ENCODE measurements at places on chromosomes 1 and 21.

GRCh38 chr1:15833842-15834405 is 13.6 kb upstream of the SPEN start:
- DNase-seq: no peak

DNA sequence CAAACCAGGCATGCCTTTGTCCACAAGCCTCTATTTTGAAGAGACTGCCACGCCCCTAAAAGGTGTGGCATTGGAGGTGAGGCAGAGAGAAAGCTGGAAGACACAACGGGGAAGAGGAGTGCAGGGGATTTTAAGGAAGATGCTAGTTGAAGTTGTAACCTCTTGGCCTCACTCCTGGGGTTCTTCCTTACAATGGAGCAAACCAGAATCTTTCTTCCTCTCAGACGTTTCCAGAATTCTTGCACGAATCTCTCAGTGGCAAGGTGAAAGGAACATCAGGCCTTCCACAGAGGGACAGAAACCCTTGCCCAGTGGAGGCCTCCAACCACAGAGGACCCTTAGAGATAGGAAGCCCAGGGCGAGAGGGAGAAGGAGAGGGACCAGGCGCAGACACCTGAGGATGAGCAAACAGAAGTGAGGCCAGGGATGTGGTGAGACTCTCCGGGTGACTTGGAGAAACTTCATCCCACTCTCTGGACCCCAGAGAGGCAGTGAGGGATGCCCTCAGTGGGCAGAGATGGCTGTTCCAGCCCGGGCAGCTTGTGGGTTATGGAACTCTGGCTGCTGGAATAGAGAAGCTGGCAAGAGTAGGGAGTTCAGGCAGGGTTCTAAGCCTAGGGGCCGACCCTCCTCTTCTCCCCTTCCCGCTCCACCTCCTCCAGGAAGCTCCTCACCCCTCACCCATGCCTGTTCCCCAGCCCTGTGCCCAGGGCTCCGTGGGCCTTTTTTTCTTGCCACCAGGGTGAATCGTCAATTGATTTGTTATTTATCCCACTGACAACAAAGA is 136.8 kb upstream of the RUNX3 start:
- DNase-seq: no peak

DNA sequence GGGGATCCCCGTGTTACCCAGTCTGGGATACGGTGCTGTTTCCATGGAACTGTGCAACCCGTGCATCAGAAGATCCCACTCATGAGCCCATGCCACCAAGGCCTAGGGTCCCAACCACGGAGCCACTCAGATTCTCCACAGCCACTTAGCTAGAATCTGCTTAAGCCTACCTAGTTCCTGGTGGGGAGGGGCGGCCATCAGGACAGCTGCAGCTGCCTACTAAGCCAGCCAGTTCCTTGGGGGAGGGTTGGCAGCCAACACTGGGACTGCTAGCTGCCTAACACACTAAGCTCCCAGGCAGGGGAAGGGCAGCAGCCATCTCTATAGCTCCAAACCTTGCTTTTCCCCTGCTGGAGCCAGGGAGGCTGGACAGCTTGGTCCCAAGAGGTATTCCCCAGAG is 549.2 kb upstream of the BRINP3 start:
- no peak for DNase-seq

GRCh38 chr1:54871275-54872035 is 15.5 kb downstream of the DHCR24 start:
- DNase-seq: no peak

DNA sequence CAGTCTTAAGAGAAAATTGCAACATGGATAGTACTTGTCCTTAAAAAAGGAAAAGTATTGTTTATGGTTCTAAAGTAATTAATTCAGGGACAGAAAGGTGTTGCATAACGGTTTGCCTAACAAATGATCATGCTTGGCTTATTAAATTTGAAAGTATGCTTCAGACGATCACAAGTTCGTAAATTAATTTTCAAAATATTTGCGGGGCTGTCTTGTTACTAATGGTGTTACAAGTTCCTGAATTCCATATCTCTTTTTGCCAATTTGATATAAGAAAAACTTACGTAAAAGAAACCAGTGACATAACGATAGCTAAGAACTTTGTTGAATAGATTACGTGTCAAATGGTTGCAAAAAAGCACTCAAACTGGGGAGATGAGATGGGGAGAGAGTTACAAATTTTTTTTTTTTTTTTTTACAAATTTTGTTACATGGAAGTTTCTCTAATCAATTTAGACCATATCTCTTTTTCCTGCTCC is 1.3 kb downstream of the AGO3 start:
- DNase-seq: peak; percentile 34

DNA sequence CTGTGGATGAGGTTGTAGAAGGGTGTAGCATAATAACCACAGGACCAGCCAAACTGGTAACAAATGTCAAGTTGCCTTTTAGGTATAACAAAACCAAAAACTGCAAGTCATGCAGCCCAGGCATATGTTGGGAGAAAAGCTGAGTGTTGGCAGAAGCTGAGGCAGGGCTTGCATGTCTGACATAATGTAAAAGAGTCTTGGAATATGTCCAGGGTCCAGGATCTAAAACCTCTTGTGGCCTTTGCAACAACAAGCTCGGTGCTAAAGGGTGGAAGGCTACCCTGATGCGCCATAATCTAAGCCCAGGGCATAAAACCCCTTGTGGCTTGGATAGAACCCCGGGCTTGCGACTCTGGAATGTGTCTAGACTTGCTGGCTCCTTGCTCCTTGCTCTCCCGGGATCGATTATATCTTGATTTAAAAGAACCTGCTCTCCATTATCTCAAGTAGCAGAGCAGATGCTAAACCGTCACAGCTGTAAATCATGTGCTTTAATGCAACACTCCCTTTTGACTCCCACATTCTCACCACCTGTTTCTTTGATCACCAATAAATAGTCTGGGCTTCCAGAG is 26.5 kb upstream of the SLC35A3 start:
- peak; percentile 27 for DNase-seq

- no peak for DNase-seq
These were observed 352.0 kb upstream of the C1orf87 start for GRCh38 chr1:60425528-60425927.

DNA sequence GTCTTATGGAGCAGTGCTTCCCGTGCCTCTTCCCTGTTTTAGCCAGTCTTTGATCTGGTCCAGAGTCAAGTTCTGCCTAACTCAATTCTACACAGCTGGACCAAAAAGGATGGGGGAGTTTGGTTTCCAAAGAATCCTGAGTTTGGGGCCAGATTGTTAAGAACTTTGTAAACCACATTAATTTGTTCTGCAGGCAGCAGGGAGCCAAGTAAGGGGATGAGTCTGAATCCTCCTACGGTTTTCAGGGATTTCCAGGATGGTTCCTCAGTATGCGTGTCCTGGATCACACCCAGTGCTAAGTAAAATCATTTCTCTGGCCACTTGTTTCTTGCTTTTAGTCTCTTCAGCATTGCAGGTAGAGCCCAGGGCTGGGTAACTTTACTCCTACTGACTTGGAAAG is 26.1 kb upstream of the GJA5 start:
- no peak for DNase-seq

DNA sequence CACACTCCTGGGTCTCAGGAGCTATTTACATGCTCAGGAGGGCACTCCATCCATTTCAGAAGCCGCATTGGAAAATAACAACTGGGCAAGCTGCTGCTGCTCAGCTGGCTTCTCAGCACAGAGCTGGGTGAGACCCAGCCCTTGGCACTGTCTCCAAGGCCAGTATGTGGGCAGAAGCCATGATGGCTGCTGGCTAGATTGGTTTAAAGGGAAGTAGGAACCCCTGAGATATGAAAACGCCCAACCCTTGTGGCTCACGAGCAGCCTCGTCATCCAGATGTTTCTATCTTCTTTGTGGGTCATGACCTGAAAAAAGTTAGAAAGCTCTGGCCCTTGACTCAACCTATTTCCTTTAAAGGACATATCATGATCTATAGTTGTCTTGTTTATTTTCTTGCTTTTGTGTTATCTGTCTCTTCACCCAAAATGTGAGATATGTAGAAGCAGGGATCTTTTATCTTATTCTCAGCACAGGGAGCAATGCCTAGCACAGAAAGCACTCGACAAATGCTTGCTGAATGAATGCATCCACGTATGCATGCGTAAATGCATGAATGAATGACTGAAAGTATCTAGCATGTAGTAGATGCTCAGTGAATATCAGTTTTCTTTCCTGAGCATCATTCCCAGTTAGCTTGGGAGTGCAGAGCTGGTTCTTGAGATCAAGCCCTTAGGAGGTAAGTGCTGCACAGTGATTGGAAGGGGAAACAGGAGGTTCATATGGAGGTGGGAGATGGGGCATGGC is 11.6 kb downstream of the MYBPH start:
- DNase-seq: no peak

DNA sequence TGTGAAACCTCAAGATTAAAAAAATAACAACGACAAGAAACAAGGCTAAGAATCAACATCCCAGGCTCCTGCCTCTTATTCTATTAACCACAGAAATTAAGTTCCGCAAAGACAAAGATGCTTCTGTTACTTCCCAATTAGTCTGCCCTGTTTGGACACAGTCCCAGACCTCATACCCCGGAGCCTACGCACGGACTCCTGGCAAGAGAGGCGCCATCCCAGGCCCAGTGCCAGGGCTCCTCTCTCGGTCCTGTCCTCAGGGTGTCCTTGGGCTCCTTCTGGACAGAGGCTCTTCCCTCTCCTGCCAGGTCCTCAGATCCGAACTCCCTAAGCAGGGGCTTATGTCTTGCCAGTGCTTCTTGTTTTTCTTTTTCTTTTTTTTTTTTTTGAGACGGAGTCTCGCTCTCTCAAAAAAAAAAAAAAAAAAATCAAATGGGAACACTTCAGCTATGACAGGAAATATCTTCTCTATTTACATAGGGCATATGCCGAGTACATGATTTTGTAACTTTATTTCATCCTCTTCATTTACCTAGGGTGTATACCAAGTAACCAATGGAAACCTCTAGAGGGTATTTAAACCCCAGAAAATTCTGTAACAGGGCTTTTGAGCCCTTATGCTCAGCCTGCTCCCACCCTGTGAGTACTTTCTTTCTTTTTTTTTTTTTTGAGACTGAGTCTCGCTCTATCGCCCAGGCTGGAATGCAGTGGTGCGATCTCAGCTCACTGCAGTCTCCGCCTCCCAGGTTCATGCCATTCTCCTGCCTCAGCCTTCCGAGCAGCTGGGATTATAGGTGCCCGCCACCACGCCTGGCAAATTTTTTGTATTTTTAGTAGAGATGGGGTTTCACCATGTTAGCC is 11.7 kb upstream of the ENO1 start:
- peak; percentile 70 for DNase-seq

DNA sequence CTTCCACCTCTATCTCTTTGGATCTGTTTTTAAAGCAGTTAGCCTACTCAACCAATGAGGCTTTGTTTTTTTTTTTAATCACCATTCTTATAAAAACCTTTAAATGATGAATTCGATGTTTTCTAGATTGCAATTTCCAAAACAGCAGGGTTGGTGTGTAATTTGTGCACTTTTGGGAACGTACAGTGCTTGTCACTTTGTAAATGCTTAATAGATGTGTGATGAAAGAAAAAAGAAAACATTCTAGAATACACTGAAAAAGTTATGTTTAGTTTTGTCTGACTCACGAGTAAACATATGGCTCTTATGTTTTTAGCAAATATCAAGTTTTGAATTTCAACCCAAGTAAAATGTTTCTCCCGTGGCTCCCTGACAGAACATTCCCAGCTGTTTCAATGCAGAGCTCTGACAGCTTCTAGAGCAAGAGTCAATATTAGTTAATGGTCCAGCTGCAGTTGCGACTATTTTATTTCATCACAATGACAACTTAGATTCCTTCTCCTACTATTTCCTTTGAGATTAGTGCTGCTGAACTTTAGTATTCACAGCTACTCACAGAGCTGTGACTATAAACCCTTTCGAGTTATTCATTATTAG is 362.5 kb upstream of the ADAMTS5 start:
- DNase-seq: peak; percentile 96

GRCh38 chr1:28482138-28482537 is 23.7 kb upstream of the RCC1 start:
- no peak for DNase-seq

DNA sequence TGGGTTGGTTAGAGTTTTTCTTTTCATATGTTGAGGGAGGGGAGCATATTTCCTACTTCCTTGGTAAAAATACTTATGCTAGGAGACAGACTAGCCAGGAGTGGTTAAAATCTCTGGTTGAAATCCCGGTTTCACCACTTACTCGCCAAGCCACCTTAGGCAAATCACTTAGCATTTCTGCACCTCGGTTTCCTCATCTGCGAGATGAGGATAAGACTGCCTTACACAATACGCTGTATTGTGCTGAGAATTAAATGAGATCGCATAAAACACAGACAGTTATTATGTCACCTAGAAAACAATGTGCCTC is 1.4 kb downstream of the IFFO2 start:
- no peak for DNase-seq

GRCh38 chr1:212529211-212529741 is 79.3 kb upstream of the ATF3 start:
- no peak for DNase-seq

GRCh38 chr21:43645976-43646375 is 13.3 kb downstream of the HSF2BP start:
- DNase-seq: no peak

GRCh38 chr1:110188035-110188618 is 22.0 kb upstream of the KCNC4 start:
- no peak for DNase-seq

- no peak for DNase-seq
These were observed 75.0 kb upstream of the DUSP10 start for GRCh38 chr1:221816899-221817298.

DNA sequence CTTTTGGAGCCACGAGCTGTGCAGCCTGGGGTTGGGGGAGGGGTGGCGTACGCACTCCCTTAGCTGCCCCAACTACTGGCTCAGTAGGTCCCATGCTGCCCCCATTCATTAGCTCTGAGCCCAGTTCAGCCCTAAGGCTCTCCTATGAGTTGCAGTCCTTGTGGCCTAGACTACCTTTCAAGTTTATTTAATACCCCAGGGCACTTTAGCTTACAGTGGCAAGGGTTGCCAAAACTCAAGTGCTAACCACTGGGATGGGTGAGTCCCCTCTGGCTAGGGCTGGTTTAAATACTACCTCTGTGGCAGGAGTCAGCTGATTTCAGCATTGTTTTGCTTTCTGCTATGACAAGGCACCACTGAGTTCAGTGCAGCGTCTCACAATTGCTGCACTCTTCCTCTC is 118.2 kb downstream of the ODF2L start:
- DNase-seq: no peak

GRCh38 chr1:12756273-12756672 is 10.3 kb downstream of the CFAP107 start:
- DNase-seq: no peak
